ENCODE measurements at places on chromosomes 11 and 22.
A peak's percentile ranks its signal among the peaks of the same experiment; 100 is the strongest.

DNA sequence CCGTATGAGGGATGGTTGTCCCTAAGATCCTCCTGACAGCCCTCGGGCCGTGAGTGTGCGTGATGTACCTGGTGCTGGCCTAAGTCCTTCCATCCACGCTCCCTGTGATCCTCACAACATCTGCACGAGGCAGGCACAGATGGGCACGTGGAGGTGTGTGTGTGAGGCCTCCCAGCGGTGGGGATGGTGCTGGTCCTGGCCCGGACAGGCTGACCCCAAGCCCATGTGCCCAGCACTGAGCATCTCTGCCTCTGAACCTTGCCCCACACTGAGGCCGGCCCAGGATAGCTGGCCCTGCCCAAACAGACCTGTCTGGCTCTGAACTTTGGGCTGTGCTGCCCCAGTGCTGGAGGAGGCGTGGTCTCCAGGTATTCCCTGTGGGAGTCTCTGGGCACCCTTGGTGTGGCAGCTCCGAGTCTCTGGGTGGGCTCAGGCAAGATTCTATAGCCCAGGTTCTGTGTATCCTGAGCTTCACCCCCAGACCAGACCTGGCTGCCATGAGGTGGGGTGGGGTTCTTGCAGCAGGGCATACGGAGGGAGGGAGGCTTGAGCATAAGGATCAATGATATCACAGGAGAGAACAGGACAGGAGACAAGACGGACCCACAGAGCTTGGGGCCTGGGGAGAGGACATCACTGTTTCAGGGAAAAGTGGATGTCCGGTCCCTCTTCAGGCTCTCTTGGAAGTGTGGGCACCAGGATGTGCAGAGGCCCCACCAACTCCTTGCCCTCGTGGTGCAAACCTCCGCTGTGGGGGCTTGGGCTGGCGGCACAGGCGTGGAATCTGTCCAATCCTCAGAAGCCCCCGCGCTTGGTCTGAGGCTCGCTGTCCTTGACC lies 881.8 kb downstream of the BRD1 start:
- no peak overlapping the region for H3K4me3 ChIP-seq
- no peak overlapping the region for H3K27ac ChIP-seq
- DNase-seq = peak; percentile 5
- H3K27me3 ChIP-seq = no peaks in the 10 kb centered on the region
- no peaks in the 10 kb centered on the region for H3K4me1 ChIP-seq

DNA sequence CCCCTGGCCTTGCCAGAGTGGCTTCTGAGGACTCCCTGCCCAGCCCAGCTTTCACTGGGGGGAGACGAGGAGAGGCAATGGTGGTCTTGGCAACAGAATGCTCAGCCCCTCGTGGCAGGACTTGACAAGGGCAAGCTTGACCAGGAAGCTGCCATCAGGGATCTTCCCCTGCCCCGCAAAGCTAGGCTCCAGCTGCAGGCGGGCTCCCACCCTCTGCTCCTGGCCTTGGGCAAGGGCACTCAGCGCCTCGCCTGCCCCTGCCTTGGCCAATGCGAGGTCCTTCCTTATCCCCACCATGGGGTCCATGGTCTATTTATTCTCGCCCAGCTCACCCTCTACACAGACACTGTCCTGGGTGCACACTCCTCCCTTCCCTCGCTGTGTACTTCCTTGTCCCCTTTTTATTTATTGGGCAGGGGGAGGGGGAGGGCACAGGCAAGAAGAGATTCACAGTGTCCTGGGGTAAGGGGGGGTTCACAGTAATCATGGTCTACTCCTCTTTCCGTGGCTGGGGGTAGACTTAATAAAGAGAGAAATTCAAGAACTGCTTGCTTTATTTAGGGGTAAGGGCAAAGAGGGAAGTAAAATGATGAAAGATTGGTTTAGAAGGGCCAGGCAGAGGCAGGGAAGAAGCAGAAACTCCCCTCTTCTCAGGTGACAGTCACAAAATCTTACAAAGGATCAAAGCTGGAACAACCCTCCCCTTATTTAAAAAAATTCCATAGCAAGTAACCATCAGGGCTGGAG lies 1.6 kb downstream of the GPHA2 start:
- H3K4me1 ChIP-seq = no peaks in the 10 kb centered on the region
- H3K27me3 ChIP-seq = no peaks in the 10 kb centered on the region
- no peak overlapping the region for H3K27ac ChIP-seq
- peaks cover 47% of the 10 kb centered on the region for H3K36me3 ChIP-seq

DNA sequence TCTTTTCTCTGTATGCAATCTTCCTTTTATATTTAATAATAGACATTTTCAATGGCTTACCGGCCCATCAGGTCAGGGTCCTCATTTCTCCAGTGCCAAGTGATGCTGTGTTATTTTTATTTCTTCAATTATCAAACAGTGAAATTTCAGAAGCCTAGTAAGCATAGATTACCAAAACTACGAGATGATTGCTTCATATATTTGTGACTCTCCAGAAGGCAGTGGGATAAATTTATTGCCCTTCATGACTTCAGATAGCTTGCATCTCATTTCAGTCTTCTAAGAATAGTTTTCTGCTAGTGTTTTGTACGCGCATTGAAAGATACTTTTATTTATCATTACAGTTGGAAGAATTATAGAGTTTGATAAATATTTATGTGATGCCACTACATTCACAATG lies 139.6 kb downstream of the FAT3 start:
- no peaks in the 10 kb centered on the region for H3K36me3 ChIP-seq
- H3K4me3 ChIP-seq = no peak overlapping the region
- DNase-seq = no peak

GRCh38 chr11:127470306-127470884 lies 469.8 kb upstream of the KIRREL3 start:
- no peak overlapping the region for H3K4me3 ChIP-seq
- no peaks in the 10 kb centered on the region for H3K27me3 ChIP-seq
- H3K36me3 ChIP-seq = no peaks in the 10 kb centered on the region
- DNase-seq = no peak

DNA sequence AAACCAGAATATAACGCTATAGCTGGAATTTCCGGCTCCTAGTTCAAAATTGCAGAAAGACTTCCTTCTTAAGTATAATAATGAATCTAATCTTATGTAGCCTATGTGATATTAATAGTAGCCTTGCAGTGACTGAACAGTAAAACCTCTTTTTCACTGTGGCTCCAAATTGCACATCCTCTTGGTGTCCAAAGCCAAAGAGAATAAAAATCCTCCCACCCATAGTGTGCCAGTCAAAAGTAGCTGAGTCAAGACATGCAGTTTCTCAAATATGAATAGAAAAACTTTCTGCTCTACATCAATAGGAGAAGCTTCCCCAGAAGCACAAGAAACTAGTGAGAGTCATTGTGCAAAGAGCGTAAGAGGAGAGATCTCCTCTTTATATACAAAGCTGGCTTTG lies 76.0 kb upstream of the PICALM start:
- H3K27ac ChIP-seq = no peak overlapping the region
- no peaks in the 10 kb centered on the region for H3K4me1 ChIP-seq
- H3K36me3 ChIP-seq = no peaks in the 10 kb centered on the region

GRCh38 chr11:11567936-11568650 lies 53.7 kb downstream of the GALNT18 start:
- no peak for DNase-seq
- H3K4me3 ChIP-seq = no peak overlapping the region
- no peaks in the 10 kb centered on the region for H3K27me3 ChIP-seq
- no peaks in the 10 kb centered on the region for H3K36me3 ChIP-seq
- H3K4me1 ChIP-seq = no peaks in the 10 kb centered on the region

GRCh38 chr22:29480512-29481264 lies 670 bp downstream of the NEFH start:
- H3K27me3 ChIP-seq = peaks cover 20% of the 10 kb centered on the region
- DNase-seq = no peak
- peaks cover 20% of the 10 kb centered on the region for H3K4me1 ChIP-seq
- H3K36me3 ChIP-seq = no peaks in the 10 kb centered on the region
- no peak overlapping the region for H3K27ac ChIP-seq

GRCh38 chr11:44607987-44608386 lies 42.5 kb downstream of the CD82 start:
- H3K4me1 ChIP-seq = peaks cover 31% of the 10 kb centered on the region
- H3K27ac ChIP-seq = no peak overlapping the region
- H3K36me3 ChIP-seq = no peaks in the 10 kb centered on the region
- no peak overlapping the region for H3K4me3 ChIP-seq
- H3K27me3 ChIP-seq = no peaks in the 10 kb centered on the region

DNA sequence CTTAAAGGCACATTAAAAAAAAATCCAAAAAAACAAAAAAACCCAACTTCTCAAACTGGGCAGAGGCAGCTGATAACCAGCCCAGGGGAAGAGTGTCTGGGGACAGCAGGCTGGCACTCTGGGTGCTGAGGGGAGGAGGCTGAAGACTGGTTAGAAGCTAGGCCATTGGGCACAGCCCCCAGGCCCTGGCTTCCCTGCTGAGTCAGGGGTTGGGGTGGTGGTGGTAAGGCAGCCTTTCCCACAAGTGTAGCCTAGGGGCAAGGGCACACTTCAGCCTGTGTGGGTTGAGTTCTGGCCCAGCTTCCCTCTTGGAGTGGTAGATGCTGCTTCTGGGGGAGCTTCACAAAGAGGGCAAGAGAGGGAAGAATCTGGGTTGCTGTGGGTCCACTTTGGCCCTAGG lies 16.3 kb upstream of the ARFGAP3 start:
- no peaks in the 10 kb centered on the region for H3K4me1 ChIP-seq
- DNase-seq = no peak
- H3K27me3 ChIP-seq = no peaks in the 10 kb centered on the region
- H3K4me3 ChIP-seq = no peak overlapping the region
- peaks cover 87% of the 10 kb centered on the region for H3K36me3 ChIP-seq

GRCh38 chr11:2739531-2740274 lies 39.9 kb upstream of the KCNQ1OT1 start:
- H3K27ac ChIP-seq = no peak overlapping the region
- no peaks in the 10 kb centered on the region for H3K27me3 ChIP-seq
- no peaks in the 10 kb centered on the region for H3K36me3 ChIP-seq

DNA sequence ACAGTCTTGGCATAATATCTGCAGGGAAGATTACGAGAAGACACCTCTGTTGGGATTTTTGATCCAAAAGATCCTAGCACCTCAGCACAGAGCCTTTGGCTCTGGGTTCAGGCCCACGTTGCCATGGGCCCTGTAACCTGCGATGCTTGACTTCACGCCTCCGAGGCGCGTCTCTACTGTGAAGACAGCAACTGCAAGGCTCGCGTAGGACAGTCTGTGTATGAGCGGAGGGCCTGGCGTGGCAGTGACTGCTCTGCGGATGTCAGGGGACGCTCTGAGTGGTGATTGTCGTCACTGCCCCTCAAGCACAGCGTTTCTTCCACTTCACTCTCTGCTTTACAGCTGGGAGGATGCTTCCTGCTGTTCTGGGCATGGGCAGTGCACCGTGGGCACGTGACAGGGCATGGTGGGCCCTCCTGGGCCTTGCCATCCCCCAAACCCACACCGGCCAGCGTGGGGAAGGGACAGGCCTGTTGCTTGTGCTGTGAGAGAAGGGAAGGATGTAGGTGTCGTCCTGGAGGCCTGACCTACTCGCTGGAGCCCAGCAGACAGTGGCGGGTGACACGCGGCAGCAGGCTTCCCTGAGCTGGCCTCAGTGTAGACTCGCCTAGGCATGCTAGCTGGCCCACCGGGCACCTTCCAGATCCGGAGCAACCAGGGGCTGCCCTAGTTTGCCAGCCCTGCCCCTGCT lies 26.5 kb downstream of the GLB1L2 start:
- no peaks in the 10 kb centered on the region for H3K36me3 ChIP-seq
- DNase-seq = peak; percentile 32
- no peaks in the 10 kb centered on the region for H3K4me1 ChIP-seq
- no peak overlapping the region for H3K27ac ChIP-seq
- no peaks in the 10 kb centered on the region for H3K27me3 ChIP-seq
